CD14-positive monocyte (primary cell): ENCODE measurements at places on chromosomes 13 and 19. TPM values are rescaled to one million over a fixed set of nuclear protein-coding genes. Genes with fewer than 3 reads are reported as not detected.

The GPR183 gene
- polyA plus RNA-seq: 288 TPM

The LILRB1 gene
- 27.2 TPM for polyA plus RNA-seq

The PPP6R1 gene
- 22.0 TPM for polyA plus RNA-seq

The CPB2 gene
- 0.15 TPM for polyA plus RNA-seq

GRCh38 chr13:106032441-106032840 lies 503.0 kb downstream of the EFNB2 start:
- no peak for DNase-seq
- H3K36me3 ChIP-seq: no peaks in the 10 kb centered on the region
- no peaks in the 10 kb centered on the region for H3K4me1 ChIP-seq
- no peak overlapping the region for H3K27ac ChIP-seq
- no peaks in the 10 kb centered on the region for H3K27me3 ChIP-seq

DNA sequence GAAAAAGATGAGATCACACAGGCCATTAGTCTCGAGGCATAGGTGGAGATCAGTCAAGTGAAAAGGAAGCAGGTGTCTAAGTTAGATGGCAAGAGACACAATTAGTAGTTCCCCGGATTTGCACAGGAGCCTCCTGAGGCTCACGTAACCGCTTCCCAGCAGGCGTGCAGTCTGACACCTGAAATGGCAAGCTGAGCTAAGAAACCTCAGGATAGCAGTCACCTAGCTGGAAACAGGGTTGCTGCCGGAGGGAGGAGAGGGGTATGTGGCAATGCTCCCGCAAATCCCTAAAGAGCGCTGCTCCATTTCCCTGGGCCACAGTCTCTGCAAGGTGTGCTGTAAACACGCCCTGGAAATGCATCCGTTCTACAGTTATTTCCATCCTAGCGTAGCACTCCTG lies 1151.0 kb downstream of the DIAPH3 start:
- no peaks in the 10 kb centered on the region for H3K4me1 ChIP-seq
- no peak overlapping the region for H3K4me3 ChIP-seq
- DNase-seq: no peak
- H3K27ac ChIP-seq: no peak overlapping the region
- H3K36me3 ChIP-seq: no peaks in the 10 kb centered on the region

- peak overlapping the region; percentile 72 for H3K27ac ChIP-seq
- no peaks in the 10 kb centered on the region for H3K36me3 ChIP-seq
- DNase-seq: no peak
- no peaks in the 10 kb centered on the region for H3K27me3 ChIP-seq
These were observed 6.4 kb upstream of the TPM4 start for GRCh38 chr19:16069813-16070365.

GRCh38 chr19:45439569-45440258 lies 16.0 kb upstream of the ERCC1 start:
- peak; percentile 82 for DNase-seq
- H3K4me1 ChIP-seq: peaks cover 40% of the 10 kb centered on the region
- H3K4me3 ChIP-seq: peak overlapping the region; percentile 73
- H3K36me3 ChIP-seq: no peaks in the 10 kb centered on the region
- no peak overlapping the region for H3K27ac ChIP-seq

DNA sequence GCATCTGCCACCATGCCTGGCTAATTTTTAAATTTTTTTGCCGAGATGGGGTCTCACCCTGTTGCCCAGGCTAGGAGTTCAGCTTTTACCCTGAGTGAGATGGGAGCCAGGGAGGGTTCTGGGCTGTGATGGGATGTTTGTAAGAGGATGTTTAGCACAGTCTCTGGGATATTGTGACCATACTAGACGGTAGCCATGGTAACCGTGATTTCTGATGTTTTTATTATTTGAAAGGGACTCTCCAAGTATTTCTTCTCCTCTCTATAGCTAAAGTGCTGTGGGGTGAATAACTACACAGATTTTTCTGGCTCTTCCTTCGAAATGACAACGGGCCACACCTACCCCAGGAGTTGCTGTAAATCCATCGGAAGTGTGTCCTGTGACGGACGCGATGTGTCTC lies 10.4 kb downstream of the TSPAN16 start:
- no peaks in the 10 kb centered on the region for H3K27me3 ChIP-seq
- H3K4me3 ChIP-seq: no peak overlapping the region
- peaks cover 25% of the 10 kb centered on the region for H3K36me3 ChIP-seq

- H3K4me1 ChIP-seq: peaks cover 10% of the 10 kb centered on the region
- no peak for DNase-seq
- H3K27me3 ChIP-seq: no peaks in the 10 kb centered on the region
- H3K36me3 ChIP-seq: no peaks in the 10 kb centered on the region
These were observed 133.8 kb downstream of the CRYL1 start for GRCh38 chr13:20391597-20392452.

DNA sequence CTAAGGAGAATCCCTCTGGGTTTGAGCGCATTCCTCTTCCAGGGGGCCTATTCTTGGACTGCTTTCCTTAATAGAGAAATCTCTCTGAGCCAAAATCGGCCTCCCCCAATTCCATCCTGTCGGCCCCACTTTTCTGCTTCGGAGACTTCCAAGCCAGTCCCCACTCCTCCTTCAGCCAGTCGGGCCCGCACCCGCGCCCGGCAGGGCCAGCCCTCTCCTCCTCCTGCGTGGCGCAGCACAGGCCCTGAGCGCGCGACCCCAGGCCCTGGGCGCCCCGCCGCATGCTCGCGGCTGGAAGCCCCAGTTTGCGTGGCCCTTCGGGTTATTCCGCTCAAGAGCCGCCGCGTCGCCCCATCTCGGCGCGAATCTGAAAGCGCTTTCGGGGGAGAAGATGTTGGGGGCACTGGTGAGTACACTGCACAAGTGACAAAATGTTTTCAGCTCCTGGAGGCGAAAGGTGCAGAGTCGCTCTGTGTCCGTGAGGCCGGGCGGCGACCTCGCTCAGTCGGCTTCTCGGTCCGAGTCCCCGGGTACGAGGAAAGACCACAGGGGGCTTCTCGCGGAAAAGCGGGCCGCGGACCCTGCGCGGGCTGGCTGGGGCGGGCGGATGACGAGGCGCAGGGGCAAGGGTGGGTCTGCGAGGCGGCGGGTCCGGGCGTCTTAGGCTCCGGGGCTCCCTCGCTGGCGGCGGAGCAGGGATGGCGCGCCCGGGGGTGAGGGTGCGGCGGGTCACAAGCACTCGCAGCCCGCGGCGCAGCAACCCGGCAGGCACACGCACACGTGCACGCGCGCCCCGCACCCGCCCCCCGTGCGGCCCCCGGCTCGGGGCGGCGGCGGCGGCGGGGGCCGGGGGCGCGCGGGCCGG lies at the start of gene IL17D:
TSS of gene IL17D (plus strand) at position 785 of the 865 bp plus-strand sequence. CDS start 303 bp downstream, outside the sequence.
- H3K36me3 ChIP-seq: no peaks in the 10 kb centered on the region
- no peak within 1 kb of the TSS for H3K27ac ChIP-seq
- H3K4me1 ChIP-seq: peaks cover 12% of the 10 kb centered on the region
- DNase-seq: no peak

- H3K4me1 ChIP-seq: no peaks in the 10 kb centered on the region
- no peaks in the 10 kb centered on the region for H3K36me3 ChIP-seq
- DNase-seq: no peak
- H3K27ac ChIP-seq: no peak overlapping the region
- no peaks in the 10 kb centered on the region for H3K27me3 ChIP-seq
- no peak overlapping the region for H3K4me3 ChIP-seq
These were observed 7.3 kb downstream of the IFNL3 start for GRCh38 chr19:39237200-39238184.

- H3K4me1 ChIP-seq: peaks cover 54% of the 10 kb centered on the region
- H3K4me3 ChIP-seq: no peak overlapping the region
- DNase-seq: no peak
- H3K27me3 ChIP-seq: no peaks in the 10 kb centered on the region
- H3K27ac ChIP-seq: no peak overlapping the region
- peaks cover 5% of the 10 kb centered on the region for H3K36me3 ChIP-seq
These were observed 2.3 kb downstream of the ZNF414 start for GRCh38 chr19:8511573-8512101.

DNA sequence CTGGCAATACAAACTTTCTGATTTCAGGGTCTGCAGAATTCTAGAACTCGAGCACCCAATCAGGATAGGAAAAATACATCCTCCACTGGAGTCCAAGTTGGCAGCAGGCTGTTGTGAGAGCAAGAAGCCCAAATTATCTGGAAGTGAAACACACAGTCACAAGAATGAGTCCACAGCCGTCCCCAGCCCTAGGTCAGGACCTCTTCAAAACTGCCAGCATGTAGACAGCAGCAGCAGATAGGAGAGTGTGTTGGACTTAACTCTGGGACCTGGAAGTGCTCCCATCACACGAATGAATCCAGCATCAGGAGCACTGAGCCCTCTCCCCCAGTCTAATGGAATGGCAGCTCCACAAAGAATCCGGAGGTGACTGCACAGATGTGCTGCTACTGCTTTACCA lies 420.7 kb downstream of the OXGR1 start:
- no peak overlapping the region for H3K27ac ChIP-seq
- no peaks in the 10 kb centered on the region for H3K4me1 ChIP-seq
- no peaks in the 10 kb centered on the region for H3K27me3 ChIP-seq
- no peak for DNase-seq
- no peak overlapping the region for H3K4me3 ChIP-seq

DNA sequence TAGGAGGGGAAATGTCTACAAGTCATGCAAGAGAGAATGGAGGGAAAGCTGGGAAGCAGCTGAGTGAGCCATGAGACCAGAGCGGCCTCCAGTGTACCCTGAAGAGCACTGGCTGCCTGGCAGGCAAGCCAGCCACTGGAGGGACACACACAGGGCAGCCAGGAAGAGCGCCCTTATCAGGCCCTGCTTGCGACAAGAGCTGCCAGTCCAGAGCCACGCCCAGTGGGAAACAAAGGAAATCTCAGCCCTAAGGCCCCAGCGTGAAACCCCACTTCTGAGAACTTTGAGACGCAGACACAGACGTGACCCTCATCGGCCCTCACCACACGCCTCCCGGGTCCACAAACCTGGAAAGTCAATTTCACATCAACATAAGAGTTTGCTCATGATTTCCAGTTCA lies 105.0 kb downstream of the STK24 start:
- peaks cover 66% of the 10 kb centered on the region for H3K36me3 ChIP-seq
- H3K4me3 ChIP-seq: no peak overlapping the region
- no peak overlapping the region for H3K27ac ChIP-seq
- peaks cover 17% of the 10 kb centered on the region for H3K4me1 ChIP-seq
- no peak for DNase-seq

DNA sequence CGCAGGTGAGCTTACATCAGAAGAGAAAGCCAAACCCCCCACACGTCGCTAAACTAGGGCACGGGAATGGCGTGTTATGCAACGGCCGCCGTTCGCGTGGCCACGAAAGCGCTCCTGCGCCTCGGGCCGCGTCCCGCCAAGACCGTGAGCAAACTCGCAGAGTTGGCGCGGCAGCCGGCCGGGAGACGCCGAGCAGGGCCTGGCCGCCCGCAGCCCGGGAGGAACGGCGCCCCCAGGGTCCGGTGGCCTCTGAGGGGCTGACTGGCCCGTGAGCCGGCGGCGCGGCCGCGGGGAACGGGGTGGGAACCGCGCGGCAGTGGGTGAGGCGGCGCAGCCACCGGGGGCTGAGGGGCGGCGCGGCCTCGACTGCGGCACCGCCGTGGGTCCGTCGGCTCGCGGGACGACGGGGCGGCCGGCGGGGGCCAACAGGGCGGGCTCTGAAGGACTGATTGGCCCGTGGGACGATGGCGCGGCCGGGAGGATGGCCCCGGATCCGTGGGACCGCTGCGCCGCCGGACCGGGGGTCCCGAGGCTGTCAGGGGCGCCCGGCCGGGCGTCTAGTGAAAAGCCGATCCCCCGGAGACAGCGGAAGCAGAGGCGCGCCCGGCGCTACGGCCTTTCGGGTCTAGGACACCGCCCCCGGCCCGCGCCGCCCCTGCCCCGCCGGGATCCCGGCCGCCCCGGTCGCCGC lies 903 bp downstream of the LATS2 start:
- H3K4me1 ChIP-seq: peaks cover 46% of the 10 kb centered on the region
- H3K27ac ChIP-seq: peak overlapping the region; percentile 9
- no peak for DNase-seq
